Fibroblast of skin of scalp (primary cell): ENCODE measurements at places on chromosomes 1 and 21.

GRCh38 chr1:77036560-77036959 is 169.3 kb downstream of the ST6GALNAC5 start:
- peak; percentile 64 for DNase-seq

DNA sequence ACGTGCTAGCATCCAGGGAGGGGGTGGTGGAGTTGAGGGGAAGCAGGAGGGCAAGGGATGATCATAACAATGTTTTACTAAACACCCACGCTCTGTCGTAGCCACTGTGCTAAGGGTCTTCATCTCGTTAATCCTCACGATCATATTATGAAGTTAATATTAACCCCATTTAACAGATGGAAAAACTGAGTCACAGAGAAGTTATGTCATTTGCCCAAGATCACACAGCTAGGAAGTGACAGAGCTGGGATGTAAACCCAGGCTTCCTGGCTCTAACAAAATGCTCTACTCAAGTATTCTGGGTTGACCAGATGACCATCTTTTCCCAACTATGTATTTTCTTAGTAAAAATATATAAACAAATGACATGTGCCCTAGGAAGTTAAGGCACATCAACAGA is 88.7 kb downstream of the TAS1R2 start:
- DNase-seq: no peak

- no peak for DNase-seq
These were observed 23.7 kb downstream of the SKI start for GRCh38 chr1:2251786-2252185.

DNA sequence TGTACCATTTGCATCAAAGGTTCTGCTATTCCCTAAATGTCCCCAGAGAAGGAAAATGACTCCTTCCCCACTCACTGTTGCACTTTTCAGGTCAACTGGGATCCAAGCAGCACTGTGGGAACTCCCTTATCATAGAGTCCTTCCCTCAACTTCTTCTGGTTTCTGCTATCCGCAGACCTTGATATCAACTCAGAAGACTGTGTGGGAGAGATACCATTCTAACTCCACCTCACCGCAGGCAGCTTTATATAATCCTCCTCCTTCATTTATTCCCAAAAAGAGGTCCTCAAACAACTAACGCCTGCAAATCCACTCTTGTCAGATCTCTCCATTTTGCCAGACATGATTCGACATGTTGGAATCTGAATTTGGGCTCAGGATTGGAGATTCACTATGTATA is 27.3 kb downstream of the LHX9 start:
- DNase-seq: no peak

DNA sequence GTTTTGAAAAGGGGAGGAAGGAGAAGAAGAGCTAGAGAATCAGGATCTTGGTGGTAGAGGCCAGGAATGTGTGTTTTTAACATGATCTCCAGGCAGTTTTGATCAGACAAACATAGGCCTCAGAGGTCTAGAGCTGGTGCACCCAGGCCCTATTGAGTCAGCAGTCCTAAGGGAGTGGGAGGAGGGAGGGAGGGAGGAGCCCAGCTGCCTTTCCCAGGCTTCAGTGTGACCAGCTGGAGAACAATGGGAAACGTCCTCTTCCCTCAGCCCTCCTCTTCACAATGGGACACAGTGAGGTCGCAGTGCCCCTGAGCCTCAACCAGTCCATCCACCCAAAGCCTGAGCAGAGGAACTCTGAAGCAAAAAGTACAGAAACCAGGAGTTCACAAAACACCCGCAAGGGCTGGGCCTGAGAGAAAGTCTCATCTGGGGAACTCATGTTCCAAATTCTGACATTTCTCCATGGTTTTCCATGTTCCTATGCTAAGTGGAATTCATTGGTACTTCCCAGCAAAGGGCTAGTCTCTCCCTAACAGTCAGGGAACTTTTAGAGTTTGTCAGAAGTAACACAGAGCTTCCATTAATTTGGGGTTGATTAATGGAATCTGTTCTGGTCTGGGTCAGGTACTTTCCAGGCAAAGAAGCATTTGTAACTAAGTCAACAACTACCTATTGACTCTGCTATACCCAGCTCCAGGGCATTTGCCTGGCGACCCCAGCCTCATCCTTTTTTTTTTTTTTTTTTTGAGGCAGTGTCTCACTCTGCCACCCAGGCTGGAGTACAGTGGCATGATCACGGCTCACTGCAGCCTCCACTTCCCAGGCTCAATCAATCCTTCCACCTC is 37.5 kb downstream of the ELAPOR1 start:
- peak; percentile 72 for DNase-seq

DNA sequence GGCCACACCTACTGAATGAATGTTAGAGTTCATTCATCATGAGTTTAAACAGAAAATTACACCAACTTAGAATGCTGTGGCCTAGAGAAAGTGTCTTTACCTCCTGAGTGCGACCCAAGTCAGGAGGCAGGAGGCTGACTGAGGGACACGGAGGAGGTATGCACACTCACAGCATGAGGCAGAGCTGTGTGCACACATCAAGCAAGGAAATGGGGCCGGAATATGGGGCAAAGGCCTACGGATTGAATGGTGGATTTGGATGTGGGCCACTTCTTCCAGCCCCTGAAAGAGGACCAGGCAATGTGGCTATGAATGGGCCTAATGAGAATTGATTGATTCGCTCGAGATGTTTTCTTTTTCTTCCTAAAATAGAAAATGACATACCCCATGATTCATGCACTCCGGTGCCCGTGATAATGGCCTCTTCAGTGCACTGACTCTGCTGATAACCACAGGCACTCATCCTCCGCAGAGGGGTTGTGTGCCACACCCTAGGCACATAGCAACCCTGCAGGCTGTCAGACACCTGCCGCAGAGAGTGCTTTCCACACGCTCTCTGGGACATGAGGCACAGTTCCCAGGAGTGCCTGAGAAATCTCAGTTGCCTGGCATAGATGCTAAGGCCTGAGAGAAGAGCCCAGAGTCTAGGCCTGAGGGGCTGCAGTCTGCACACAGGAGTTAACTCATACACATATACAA is 155.5 kb downstream of the GLUL start:
- DNase-seq: peak; percentile 20

DNA sequence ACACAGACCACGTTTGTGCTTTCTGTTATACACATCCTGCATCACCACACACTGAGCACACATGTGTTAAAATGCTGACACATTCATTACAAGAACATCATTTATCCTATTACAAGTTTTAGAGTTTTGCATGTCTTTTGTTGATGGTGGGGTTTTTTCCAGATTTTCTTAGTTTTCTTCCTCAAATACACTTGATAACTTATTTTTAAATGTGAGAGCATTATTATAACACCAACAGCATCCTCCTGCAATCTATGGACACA is 67.3 kb downstream of the TGFBR3 start:
- no peak for DNase-seq

GRCh38 chr1:32263744-32264143 is 12.7 kb downstream of the LCK start:
- no peak for DNase-seq

DNA sequence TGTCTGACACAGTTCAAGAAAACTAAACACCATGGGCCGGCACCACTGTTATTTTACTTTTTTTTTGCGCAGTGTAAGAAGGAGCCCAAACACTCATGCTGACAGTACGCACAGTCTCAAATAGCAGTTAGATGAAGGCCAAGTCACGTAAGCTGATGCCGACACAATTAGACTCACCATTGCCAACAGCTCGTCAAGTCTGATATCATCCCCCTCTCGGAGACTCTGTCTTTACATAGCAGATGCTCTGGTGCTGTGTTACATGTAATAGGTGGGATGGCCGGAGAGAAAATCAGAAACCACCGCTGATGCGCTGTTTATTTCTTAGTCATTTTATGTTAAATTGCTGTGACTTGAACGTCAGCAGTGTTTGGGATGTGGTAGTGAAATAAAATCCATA is 49.3 kb downstream of the TGFB2 start:
- DNase-seq: no peak

- no peak for DNase-seq
These were observed 39.0 kb downstream of the COL6A1 start for GRCh38 chr21:46020581-46020980.

GRCh38 chr1:2496087-2496622 is 20.1 kb downstream of the PLCH2 start:
- no peak for DNase-seq

DNA sequence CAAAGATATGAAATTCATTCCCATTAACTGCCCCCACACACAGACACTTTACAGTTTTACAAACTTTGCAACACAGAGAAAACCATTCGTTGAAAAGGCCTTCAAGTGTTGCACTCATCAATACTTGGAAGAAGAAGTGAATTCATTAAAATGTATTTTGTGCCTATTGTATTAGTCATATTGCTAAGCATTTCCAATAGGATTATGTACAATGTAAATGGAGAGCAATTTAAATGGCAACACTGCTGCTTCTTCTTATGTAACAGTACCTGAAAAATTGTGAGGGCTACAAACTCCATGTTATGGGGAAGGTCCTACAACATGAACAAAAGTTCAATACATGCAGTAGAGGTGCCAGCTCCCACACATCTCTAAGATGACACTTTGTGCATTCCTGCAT is 209.3 kb upstream of the POGK start:
- no peak for DNase-seq

GRCh38 chr1:156747742-156748669 is 3.5 kb downstream of the HDGF start:
- no peak for DNase-seq

DNA sequence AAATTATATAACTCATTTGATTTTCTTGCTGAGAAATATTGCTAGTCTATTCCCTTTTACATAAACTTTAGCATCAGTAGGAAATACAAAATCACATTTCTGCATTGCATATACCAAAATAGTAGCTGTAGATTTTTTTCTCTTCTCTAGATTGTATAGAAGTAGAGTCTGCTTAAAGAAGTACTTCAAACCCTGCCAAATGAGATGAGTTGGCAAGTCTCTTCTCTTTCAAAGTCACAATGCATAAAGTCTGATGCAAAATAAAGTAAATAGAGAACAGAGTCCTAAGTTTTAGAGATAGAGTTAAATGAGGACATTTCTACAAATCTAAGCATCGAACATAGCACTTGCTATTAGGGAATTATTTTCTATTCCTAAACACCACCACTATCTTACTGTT is 6.4 kb downstream of the PLPPR4 start:
- no peak for DNase-seq

- DNase-seq: no peak
These were observed 126.6 kb downstream of the DISP1 start for GRCh38 chr1:222941425-222941824.

DNA sequence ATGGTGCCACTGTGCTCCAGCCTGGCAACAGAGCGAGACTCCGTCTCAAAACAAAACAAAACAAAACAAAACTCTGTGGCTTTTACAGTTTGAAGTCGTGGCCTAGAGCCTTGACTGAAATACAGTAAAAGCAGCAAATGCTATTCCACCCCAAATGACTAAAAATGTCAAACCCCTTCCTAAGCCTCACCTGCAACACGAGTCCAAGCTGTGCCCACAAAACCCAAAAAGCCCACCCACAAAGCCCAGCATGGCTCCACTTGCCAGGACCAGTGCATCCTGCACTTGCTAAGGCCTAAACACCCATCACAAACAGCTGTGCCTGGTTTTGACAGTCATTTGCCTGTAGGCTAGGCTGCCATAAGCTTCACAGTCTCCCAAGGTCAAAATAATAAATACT is 21.3 kb downstream of the VAV3 start:
- no peak for DNase-seq

DNA sequence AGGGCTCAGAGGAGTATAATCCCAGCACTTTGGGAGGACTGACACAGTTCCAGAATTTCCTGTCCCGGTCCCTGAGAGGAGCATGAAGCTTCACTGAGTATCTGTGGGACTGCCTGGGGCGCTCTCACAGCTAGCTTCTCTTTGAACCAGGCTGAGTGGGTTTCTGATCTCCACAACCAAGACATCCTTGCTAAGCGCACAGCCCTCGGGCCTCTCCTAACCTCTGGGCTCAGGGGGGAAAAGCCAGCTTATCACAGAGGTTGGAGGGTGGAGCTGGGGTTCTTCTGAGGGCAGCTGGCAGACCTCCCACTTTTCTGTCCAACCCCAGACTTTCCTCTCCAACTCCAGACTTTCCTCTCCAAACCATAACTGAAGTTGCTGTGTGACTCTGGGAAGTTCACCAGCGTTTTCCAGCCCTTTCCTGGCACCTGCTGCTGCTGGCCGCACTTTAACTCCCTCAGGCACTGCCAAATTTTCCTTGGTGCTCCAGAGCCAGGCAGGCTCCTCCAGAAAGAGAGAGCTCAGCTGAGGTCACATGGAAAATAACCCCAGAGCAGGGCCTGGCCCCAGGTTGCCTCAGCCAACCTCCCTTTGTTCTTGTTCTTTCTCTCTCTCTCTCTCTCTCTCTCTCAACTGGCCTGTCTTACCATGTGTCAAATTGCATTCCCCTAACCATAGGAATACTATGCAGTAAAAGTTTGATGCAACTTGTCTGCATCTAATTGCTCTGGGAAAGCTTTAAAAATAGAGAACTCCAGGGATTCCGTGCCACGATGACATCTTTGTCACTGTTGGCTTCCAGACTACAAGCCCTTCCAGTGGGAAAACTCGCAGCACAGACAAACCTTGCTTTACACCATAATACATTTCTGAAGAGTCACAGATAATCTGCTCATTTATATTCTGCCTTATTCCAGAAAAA is 49.5 kb downstream of the OLFML2B start:
- peak; percentile 69 for DNase-seq

GRCh38 chr1:60535713-60536112 is 462.1 kb upstream of the C1orf87 start:
- no peak for DNase-seq

DNA sequence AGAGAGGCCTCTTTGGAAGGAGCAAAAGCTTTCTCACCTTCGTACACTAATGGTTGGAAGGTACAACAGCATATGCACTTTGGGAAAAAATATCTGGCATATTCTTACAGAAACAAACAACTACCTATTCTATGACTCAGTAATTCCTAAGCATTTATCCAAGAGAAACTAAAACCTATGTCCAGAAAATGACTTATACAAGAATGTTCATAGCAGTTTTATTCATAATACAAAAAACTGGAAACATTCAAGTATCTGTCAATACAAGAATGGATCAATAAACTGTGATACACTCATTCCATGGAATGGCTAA is 8.2 kb downstream of the NBPF1 start:
- no peak for DNase-seq

GRCh38 chr1:227758366-227758765 is 23.1 kb downstream of the SNAP47 start:
- no peak for DNase-seq

GRCh38 chr1:201678264-201679101 is 139.6 kb downstream of the NAV1 start:
- DNase-seq: no peak

DNA sequence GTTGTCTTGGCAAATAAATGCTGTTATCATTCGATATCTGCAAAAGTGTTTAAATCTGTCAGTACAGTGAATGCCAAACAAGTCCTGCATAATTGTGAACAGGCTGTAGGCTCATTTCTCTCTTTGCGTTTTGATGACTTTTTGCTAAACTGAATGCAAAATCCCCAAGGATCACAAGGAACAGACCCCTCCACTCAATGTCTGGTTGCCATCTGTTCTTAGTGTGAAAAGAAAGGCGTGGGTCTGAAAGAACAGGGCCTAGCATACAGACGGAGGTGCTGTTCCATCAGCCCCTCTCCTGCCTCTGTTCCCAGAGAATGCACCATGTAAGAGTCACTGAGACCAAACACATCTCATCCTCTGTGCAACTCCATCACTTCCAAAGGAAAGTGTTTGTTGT is 40.4 kb downstream of the EIF2B3 start:
- no peak for DNase-seq
